Activated CD4-positive, alpha-beta T cell treated with anti-CD3 and anti-CD28 coated beads, Interleukin-2, amount 10 ng/mL, durations not matched to agents 7 days and 5 days (primary cell): ENCODE measurements at places on chromosomes 7 and 10.

DNA sequence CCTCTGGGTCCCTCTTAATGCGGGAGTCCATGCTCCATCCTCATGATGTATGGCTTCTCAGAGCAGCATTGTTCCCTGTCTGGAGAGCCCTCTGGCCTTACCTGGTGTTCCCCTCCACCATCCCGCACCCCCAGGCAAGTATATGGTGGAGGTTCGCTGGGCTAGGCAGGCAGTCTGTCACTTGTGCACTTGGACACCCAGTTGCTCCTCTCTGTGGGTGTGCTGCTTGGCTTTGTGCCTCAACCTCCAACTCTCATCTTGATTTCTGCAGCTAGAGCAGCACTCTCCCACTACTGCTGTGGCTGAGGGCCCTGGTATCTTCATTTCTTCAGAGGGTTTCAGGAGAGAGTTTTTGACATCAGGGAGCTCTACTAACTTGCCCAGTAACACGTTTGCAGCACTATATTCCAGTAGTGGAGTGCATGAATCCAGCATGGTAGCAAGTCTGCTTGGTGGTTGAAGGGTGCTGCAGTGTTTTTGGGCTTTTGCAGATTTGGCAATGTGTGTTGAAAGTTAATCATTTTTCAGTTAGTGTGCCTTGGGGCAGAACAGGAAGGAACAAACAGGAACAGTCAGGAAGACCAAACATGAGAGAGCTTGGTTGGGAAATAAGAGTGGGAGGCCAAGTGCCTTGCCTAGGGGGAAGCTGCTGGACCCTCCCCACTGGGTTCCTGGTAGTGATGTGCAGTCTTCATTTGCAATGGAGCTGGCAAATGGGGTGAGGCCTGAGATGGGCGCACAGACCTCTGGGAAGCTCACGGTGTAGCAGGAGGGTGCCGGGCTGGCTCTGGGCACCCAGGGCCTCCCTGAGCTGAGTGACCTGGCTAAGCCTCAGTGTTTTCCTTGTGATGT is 37.4 kb downstream of the TSPAN14 start:
- DNase-seq: no peak

- no peak for DNase-seq
Observed at GRCh38 chr10:88066319-88066718, 202.9 kb downstream of the PTEN start.

DNA sequence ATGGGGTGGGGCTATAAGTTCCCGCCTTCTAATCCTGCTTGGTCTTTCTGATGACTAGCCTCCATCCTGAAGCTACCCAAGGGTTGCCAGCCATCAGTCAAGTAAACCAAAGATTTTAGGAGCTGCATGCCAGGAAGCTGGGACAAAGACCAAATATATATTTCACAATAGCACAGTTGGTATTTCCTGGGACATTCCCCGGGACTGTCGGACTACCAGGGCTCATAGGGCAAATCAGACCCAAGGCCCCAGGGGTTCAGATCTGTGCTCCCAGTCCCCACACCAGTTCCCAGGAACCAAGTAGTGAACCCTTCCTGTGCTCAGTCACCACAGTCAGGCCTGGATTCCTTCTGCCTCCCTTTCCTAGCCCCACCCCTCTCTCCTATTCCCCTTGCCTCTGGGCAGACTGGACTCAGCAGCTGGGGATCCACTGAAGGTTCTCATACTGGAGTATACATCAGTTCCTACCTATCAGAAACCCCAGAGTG is 5.7 kb upstream of the CXCL12 start:
- no peak for DNase-seq

DNA sequence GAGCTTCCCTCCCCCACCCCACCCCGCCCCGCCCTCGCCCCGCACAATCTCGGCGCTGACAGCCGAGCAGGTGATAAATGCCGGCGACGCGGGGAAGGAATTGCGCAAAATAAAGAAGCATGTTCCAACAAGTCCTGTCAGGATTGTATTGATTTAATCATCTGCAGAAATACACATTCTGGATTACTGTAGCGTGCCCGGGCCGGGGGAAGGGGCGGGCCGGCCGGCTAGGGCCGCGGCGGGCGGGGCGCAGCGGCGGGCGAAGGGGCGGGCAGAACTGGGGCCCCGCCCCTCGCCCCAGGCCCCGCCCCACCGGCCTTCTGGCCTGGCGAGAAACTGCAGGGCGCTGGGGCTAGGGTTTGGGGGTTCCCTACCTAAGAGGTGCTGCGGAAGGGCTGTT is 88.9 kb upstream of the PAX2 start:
- no peak for DNase-seq

- DNase-seq: no peak
Observed at GRCh38 chr10:103843854-103844570, 11.4 kb downstream of the SH3PXD2A start.

GRCh38 chr7:70529914-70530585 is 601.9 kb upstream of the GALNT17 start:
- no peak for DNase-seq

GRCh38 chr10:128130051-128130450 is 3.8 kb upstream of the MKI67 start:
- DNase-seq: no peak

DNA sequence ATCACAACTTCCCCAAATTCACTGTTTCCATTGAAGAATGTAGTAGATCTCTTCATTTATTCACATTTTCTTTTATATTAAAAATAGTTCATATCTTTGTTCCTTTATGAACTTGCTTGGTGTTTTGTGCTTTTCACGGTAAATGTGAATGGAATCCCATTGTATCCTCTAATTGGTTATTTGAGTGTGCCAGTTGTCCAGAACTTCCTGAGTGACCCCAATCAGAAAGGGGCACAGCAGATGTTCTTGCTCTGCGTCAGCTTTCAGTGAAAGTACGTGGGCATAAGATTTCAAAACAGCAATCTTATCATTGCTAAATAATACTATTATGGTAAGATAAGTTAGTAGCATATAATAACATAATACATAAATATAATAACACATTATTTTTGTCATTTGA is 47.0 kb downstream of the PTPRZ1 start:
- DNase-seq: no peak

DNA sequence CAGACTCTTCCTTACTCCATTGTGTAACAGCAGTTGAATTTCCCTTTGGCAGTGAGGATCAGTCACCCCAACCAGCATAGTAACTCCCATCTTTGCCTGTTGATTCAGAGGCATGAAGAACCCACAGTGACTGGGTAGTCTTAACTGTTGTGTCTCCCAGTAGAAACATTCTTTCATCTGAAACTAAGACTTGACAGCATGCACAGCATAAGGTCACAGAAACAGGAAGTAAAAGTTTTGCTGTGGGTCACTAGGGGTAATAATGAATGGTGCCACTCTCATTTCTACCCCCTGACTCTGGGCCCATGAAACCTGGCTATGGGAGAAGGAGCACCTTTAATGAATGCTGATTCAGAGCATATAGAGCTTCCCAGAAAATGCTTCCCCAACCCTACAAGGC is 8.3 kb upstream of the FRMPD2 start:
- DNase-seq: no peak
